ENCODE measurements at places on chromosomes 3 and 15.

GRCh38 chr3:118171236-118171852 lies 863.3 kb downstream of the IGSF11 start:
- no peak for DNase-seq

GRCh38 chr3:112253301-112253971 lies 40.6 kb downstream of the SLC9C1 start:
- DNase-seq: no peak

DNA sequence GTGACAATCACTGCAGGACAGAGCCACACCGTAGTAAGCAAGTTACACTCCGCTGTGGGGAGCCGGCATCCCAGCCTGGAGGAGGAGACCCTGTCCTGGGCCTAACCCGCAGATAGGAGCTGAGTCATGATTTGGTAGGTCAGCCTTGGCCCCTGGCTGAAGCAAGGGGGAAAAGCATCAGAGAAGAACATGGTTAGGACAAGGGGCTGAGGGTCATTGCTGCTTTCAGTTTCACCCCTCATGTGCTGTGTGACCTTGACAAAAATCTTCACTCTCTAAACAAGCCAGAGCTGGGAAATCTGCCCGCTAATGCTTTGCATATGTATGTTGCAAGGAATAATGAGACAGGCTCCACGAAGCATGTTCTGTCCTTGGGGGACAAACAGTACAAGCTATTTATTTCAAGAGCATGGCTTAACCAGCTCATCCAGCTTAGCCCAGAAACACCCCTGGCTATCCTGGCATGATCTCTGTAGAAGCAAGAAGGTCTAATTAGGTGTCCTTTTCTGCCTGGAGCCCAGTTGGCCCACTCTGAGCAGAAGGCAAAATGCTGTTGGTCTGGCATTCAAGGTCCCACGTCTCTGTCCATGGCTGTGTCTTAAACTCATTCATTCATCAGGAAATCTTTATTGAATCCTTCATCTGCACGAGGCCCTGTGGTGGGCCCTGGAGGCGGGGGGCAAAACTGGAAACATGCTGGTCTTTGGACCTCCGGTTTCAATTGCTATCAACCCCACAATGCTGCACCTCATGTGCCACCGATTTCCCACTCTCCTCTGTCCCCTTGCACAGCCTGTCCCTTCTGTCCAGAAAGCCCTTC lies 221.3 kb upstream of the LYSMD4 start:
- no peak for DNase-seq

DNA sequence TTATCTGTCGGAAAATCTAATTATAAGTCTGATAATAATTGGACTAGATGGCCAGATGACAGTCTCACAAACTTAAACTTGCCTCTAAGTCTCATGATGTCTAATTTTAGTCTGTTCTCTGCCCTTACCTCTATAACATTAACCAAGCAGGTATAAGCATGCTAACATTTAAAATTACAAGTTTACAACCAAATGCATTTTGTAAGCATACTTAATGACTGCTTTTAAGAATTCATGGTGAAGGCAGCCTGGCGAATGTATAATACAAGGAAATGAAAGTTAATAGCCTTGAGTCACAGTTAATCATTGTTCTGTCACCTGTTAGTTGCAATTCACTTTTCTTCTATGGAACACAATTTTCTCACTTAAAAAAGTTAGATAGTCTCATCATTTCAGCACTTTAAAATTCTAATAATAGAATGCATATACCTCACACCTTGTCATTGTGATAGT lies 16.5 kb downstream of the BCHE start:
- no peak for DNase-seq

DNA sequence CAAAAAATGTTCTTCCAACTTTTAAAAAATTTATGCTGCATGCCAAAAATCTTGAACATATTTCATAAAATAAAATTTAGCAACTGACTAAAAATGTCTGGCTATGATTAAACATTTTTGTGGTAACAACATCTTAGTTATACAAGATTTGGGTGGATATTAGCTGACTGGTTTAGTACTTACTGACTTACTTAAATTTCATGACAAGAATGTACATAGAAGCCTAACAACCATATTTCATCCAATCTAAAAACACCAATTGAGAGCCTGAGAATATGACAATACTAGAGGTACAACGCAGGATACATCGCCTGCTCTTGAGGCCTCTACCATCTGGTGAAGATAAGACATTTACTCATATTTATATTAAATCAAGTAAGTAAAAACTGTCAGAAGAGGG lies 34.6 kb downstream of the GNB4 start:
- DNase-seq: no peak

DNA sequence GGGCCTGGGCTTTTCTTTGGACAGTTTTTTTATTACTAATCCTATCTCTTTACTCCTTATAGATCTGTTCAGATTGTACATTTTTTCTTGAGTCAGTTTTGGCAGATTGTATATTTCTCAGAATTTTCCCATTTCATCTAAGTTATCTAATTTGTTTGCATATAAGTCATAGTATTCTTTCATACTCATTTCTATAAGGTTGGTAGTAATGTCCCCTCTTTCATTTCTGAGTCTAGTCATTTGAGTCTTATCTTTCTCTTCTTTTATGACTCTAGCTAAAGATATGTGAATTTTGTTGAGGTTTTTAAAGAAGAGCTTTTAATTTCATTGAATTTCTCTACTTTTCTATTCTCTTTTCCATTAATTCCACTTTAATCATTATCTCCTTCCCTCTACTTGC lies 27.2 kb downstream of the TRPM1 start:
- no peak for DNase-seq

DNA sequence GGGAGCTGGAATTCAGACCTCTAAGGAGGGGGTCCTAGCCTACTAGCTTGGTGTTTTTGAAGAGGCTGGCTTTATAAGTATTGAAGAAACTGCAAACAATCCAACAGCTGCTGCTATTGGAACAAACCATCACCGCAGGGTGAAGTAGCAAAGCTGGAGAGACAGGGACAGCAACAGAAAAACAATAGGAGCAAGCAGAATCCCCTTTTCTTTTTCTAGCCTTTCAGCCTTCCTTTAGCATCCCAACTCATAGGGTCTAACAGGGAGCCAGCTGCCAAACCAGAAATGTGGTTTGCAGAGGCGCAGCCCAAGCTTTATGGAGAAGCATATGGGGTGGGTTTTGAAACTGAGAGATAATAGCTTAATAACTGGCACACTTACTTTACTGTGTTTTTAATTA lies 106.2 kb upstream of the CHMP2B start:
- no peak for DNase-seq

DNA sequence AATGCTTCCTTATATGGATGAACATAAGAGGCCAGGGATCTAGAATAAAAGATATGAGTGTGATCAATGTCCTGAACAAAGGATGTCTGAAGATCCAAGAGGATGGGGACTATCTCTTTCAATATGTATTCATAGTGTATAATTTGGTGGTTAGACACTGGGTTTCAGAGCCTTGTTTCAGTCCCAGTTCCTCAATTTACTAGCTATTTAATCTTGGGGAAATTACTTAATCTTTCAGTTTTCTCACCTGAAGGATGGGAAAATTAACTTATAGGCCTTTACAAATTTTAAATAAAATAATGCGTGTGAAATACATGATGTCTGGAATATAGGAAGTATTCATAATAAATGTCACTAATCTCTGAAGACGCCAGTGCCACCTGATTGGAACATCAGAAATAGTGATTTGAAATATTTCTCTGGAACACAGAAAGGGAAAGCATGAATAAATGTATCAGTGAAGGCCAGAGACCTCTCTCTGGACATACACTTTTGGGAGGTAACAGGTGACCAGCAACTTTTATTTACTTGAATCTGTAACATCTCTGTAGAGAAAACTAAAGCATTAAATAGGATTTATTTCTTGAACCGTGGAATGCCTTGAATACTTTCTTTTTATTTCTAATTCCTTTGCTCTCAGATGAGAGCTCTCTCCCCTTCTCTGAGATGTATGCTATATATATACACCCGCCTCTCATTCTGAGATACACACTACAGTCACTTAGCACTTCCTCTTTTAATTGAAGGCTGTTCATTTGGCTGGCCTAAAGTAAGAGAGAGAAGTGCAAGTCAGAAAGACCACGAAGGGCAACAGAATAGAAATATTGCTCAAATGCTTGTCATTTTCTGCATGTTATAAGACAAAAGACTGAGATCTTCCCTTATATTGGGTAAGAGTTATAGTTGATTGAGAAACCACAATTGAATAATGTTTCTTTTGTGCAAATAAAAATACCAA lies 407.1 kb downstream of the LSAMP start:
- no peak for DNase-seq

- no peak for DNase-seq
Observed at GRCh38 chr3:87076946-87077345, 86.0 kb upstream of the VGLL3 start.

- no peak for DNase-seq
Observed at GRCh38 chr3:106942051-106942450, 435.2 kb upstream of the CCDC54 start.

DNA sequence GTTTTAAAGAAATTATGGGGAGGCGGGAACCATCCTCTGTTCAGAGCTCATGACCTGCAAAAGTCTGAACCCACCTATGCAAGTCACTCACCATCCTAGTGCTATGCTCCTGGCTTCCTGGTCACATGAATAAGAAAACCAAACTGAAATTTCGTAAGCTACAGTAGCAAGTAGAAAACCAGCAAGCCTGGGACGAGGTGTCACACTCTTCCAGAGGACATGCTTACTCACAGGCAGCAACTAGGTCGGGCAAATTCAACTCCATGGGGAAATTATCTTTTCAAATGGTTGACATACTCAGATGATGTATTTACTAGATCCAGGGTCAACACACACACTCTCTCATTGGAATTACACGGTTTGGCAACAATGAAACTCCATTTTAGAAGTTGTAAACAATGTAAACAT lies 31.3 kb downstream of the LDHAL6B start:
- DNase-seq: no peak

GRCh38 chr3:181417748-181418147 lies 294.0 kb upstream of the SOX2 start:
- no peak for DNase-seq

DNA sequence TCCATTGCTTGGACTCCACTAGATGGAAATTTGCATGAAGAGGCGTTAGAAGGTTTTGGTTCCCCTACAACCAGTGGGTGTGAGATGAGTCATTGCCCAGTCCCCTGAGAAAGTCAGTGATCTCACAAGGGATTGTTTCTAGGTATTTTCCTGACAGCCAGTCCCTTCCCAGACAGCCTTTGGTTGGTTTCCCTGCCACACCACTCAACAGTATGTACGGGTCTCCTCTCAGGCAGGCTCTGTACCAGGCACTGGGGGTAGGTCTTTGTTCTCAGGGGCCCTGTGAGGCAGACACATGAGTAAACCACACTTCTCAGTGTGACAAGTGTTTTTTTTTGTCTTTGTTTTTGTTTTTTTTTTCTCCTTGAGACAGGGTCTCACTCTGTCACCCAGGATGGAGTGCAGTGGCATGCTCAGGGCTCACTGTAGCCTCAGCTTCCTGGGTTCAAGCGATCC lies 4.0 kb downstream of the LAMP3 start:
- DNase-seq: no peak

DNA sequence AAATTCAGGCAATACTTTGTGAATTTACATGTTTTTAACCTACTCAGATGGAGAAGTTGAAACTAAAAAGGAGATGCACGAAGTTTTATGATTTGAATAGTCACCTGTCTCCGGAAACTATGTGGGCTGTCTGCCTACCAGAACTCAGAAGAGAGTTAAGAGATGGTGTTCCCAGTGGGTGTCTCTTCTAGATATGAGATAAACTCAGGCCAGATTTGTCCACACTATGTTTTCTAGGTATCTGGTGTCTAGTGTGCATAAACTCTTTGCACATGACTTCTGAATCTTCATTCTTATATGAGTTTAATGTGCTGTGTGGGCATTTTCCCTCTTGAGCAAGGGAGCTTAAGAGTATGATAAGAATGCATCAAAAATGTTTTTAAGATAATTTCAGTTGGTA lies 222.8 kb downstream of the FOXP1 start:
- no peak for DNase-seq

- no peak for DNase-seq
Observed at GRCh38 chr15:99522288-99522687, 43.5 kb upstream of the MEF2A start.

- DNase-seq: no peak
Observed at GRCh38 chr3:170766253-170766652, 103.7 kb downstream of the RPL22L1 start.

DNA sequence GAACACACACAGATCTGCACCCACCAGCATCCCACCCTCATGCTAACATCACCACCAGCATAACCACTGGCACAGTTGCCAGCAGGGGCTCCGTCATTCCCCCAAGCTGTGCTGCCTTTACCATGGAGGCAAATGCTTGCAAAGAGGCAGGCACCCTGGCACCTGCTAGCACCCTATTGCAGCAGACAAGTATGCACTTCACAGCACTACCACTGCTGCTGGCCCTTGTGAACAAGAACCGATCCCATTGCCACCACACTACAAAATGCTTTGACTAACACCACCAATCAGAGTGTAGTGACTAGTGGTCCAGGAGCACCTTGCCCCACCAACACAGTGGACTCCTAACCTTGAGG lies 862.2 kb upstream of the DPPA4 start:
- DNase-seq: no peak

DNA sequence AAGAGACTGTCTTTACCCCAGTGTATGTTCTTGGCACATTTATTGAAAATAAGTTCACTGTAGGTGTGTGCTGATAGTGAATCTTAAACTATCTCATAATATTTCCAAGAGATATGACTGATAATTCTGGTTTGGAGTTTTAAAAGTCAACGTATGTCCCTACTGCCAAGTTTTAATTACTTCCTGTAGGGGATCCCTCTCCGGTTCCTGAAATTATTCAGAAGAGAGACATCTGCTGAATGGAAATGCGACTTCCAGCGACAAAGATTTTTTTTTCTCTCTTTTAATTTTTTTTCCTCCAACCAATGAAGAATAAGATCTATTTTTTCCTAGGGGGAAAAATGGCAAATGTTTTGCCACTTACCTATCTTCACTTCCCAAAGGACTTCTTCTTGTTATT lies 498.9 kb upstream of the TGFBR2 start:
- no peak for DNase-seq

DNA sequence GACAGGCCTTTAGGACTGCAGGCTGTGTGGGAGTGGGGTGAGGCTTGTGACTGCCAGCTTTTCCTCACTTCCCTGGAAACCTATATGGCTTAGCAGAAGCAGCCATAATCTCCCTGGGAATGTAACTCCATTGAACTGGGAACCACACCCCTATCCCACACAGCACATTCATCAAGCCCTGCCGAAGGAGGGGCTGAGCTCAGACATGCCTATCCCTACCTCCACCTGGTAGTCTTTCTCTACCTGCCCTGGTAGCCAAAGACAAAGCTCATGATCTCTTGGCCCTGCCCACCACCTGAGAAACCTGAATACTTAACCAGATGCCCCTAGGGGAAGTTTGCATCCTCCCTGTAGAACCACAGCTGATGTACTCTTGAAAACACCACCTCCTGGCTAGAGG lies 219.8 kb downstream of the UNC13C start:
- DNase-seq: no peak
